Activated T-helper 2 cell treated with anti-CD3 and anti-CD28 coated beads, Interferon-gamma antibody, Interleukin-2, Interleukin-4, amounts not matched to agents 10 μg/mL and 5 μg/mL and 100 μg/mL, durations not matched to agents 14 hours and 24 hours and 36 hours (primary cell): ENCODE measurements at places on chromosomes 12 and 14. TPM values are rescaled to one million over a fixed set of nuclear protein-coding genes. Genes with fewer than 3 reads are reported as not detected.

- H3K27me3 ChIP-seq, result peaks cover 2% of the 10 kb centered on the region
- H3K4me3 ChIP-seq, result no peak overlapping the region
- H3K4me1 ChIP-seq, result no peaks in the 10 kb centered on the region
- DNase-seq, result no peak
- H3K27ac ChIP-seq, result no peak overlapping the region
Measured at GRCh38 chr12:124107351-124107750, 134.3 kb downstream of the ZNF664 start.

GRCh38 chr12:12349711-12350665 is at the start of gene MANSC1:
Gene MANSC1 (minus strand): TSS chr12:12350242. CDS start chr12:12343314, 6,928 bp downstream.
- H3K36me3 ChIP-seq, result no peaks in the 10 kb centered on the region
- H3K27ac ChIP-seq, result no peak within 1 kb of the TSS
- H3K4me1 ChIP-seq, result peaks cover 19% of the 10 kb centered on the region
- peak within 1 kb of the TSS; percentile 68 for H3K4me3 ChIP-seq
- H3K27me3 ChIP-seq, result peaks cover 14% of the 10 kb centered on the region
- peak; percentile 44 for DNase-seq

- H3K27me3 ChIP-seq, result no peaks in the 10 kb centered on the region
- H3K36me3 ChIP-seq, result peaks cover 4% of the 10 kb centered on the region
- peak overlapping the region; percentile 67 for H3K27ac ChIP-seq
Measured at GRCh38 chr12:93089805-93090569, 160.9 kb upstream of the EEA1 start.

GRCh38 chr12:112422531-112422930 is 3.8 kb downstream of the PTPN11 start:
- no peaks in the 10 kb centered on the region for H3K27me3 ChIP-seq
- H3K4me3 ChIP-seq, result no peak overlapping the region
- H3K27ac ChIP-seq, result no peak overlapping the region
- DNase-seq, result no peak

GRCh38 chr14:52077256-52077979 is 8.6 kb upstream of the NID2 start:
- H3K27me3 ChIP-seq, result peaks cover 55% of the 10 kb centered on the region
- H3K4me1 ChIP-seq, result peaks cover 7% of the 10 kb centered on the region
- H3K36me3 ChIP-seq, result no peaks in the 10 kb centered on the region
- H3K27ac ChIP-seq, result no peak overlapping the region
- no peak for DNase-seq

TESPA1 gene
- 179 and 186 TPM in 2 replicates for total RNA-seq

- H3K36me3 ChIP-seq, result peaks cover 5% of the 10 kb centered on the region
- no peak overlapping the region for H3K4me3 ChIP-seq
- H3K27me3 ChIP-seq, result no peaks in the 10 kb centered on the region
- peaks cover 68% of the 10 kb centered on the region for H3K4me1 ChIP-seq
- H3K27ac ChIP-seq, result peak overlapping the region; percentile 61
- no peak for DNase-seq
Measured at GRCh38 chr12:47828008-47828975, 8.6 kb upstream of the HDAC7 start.

GRCh38 chr14:104555430-104556255 is 23.9 kb upstream of the C14orf180 start:
- H3K4me3 ChIP-seq, result no peak overlapping the region
- H3K4me1 ChIP-seq, result no peaks in the 10 kb centered on the region
- no peaks in the 10 kb centered on the region for H3K36me3 ChIP-seq
- no peaks in the 10 kb centered on the region for H3K27me3 ChIP-seq

AKAP3 gene
- 0.55 and 0.71 TPM in 2 replicates for total RNA-seq

DNA sequence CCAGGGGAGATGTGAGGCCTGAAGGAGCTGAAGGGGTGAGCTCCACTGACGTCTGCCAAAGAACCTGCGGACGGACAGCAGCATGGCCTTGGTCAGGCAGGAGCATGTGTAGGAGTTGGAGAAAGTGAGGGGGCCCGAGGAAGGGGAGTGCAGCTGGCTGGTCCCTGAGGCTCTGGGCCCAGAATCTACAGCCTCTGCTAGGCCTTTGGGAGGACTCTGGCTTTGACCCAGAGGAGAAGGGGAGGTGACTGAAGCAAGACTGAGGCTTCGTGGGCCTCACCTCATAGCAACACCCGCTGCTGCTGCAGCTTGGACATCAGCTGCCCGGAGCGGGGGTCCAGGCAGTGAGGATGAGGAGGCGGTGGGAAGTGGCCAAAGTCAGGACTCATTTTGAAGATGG is 216.6 kb upstream of the FKBP4 start:
- DNase-seq, result no peak
- H3K4me1 ChIP-seq, result peaks cover 3% of the 10 kb centered on the region

PLA2G1B gene
- total RNA-seq, result not detected in 2 replicates

SPIC gene
- not detected in 2 replicates for total RNA-seq

DNA sequence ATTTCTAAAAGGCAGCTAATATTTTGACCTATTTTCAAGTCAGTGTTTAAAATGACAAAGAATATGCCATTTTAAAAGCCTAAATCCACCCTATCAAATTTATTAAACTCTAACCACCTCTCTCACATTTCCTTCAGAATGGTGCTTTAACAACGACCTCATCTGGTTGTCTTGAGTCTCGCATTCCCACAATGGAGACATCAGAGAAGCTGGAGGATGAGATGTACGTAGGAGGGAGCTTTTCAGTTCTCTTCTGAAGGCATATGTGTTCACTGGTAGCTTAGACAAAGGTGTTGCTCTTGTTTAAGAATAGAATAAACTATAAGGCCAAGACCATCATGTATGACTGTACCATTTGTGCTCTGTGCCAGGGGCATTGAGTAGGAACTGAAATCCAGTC is 82.9 kb downstream of the BCL2L14 start:
- H3K4me3 ChIP-seq, result no peak overlapping the region
- no peak overlapping the region for H3K27ac ChIP-seq
- H3K27me3 ChIP-seq, result peaks cover 20% of the 10 kb centered on the region
- DNase-seq, result no peak

VSIG10 gene
- total RNA-seq, result 9.6 and 11.1 TPM in 2 replicates

DNA sequence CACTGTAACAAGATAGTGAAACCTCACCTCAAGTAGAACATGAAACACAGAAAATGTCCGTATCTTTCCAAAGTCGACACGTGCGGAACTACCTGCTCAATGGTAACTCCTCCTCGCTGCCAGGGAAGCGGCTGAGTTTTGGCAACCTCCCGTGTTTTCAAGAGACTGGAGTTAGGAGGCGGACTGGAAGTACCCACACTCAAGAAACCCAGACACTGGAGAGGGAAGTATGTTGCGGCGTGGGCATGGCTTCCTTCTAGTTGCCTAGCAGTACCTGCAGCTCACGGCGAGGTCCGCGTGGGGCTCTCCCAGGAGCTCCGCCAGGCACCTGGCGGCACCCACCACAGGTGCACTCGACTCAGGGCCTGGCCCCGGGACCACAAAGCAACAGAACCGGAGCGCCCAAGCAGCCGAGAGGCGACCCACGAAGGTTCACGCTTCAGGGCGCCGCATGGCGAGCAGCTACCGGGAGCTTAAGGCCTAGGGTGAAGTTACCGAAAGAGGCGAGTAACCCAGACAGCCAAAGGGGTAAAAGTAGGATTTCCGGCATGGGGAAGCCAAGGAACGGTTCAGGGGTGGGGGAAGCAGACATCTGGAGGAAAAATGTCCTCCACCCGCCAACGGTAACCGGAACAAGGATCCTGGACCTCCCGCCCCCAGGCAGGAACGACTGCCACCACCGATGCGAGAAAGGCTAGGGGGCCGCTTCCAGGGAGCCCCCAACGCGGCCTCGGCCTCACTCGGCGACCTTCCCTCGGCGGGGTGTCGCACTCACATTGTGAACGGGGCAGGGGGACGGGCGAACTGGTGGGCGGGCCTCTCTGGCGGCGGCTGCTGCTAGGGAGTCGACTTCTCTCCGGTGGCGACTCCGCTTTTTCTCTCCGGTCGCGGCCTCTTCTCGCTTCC is 608 bp downstream of the PTGES3 start:
- peak overlapping the region; percentile 98 for H3K27ac ChIP-seq

GRCh38 chr12:108400481-108400880 is 61.4 kb upstream of the CMKLR1 start:
- H3K27ac ChIP-seq, result no peak overlapping the region
- DNase-seq, result no peak
- no peaks in the 10 kb centered on the region for H3K36me3 ChIP-seq
- H3K4me1 ChIP-seq, result no peaks in the 10 kb centered on the region
- no peaks in the 10 kb centered on the region for H3K27me3 ChIP-seq

- H3K27me3 ChIP-seq, result no peaks in the 10 kb centered on the region
- no peaks in the 10 kb centered on the region for H3K36me3 ChIP-seq
- no peak overlapping the region for H3K27ac ChIP-seq
Measured at GRCh38 chr12:77940567-77940966, 109.9 kb downstream of the NAV3 start.

CCDC60 gene
- total RNA-seq, result not detected in 2 replicates

DNA sequence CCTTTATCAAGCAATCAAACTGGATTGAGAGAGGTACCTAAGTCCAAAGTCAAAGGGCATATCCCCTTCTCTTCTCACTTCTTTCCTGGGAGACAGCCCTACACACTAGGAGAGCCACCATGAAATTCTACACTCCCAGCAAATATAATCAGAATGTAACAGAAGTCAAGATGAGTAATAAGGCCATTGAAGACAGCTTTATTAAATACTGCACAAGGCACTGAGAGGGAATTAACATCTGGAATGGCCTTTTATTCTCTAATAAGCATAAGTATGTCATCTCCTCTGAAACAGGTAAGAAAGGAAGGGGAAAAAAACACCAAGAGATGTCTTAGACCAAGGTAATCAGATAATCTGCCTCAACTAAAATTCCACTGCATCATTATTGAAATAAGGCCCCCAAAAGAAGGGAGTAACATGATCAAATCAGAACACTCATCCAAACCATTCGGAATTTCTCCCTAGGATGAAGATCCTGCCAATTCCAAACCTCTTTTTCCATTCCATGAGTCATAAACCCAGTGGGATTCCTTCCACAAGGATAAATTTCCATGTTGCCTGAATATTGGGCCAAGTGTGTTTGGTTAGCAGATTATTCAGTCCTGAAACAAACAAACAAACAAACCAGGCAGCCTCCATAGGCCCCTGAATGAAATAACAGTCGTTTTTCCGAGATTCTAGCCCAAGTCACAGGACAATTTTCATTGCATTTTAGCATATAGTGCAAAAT is 19.9 kb downstream of the SLC35F4 start:
- no peaks in the 10 kb centered on the region for H3K4me1 ChIP-seq
- no peaks in the 10 kb centered on the region for H3K36me3 ChIP-seq

SLC15A4 gene
- total RNA-seq, result 38.8 and 42.3 TPM in 2 replicates

DNA sequence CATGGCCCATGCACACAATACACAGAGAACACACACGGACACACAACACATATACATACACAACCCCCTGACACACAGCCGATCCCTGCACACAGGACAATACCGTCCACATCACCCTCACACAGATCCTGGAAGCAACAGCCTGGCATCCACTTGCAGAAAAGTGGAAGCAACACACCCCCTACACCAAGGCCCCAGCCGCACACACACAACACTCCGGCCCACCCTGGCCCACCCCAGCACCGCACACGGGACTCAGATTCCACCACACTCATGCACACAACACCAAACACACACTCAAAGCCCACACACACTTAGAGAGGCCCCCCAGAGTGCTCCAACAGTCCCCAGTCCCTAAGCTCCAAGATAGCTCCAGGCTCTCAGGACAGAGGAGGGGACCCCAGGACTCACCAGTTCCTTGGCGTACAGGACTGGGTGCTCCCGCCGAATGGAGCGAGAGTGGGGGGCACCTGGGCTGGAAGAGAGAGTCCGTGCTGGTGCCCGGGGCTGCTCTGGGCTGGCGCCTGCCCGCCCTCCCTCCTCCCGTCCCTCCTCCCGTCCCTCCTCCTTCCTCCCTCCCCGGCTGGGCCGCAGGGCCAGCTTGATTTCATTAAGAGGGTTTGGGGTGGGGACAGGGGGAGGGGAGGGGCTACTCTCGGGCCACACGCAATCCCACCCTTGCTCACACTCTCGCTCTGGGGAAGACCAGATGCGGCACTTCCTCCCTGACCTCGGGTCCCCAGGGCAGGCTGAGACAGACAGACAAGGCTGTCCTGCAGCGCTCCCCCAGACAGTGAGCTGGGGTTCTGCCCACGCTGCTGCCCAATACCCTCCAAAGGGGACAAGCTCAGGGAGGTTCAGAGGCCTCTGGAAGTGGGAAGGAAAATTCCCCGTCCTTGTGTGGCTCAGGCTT is at the start of gene TMEM119:
TMEM119 (minus strand) TSS at position 526 of the 913 bp plus-strand sequence. CDS start 5,701 bp downstream, outside the sequence.
- no peak within 1 kb of the TSS for H3K27ac ChIP-seq
- DNase-seq, result no peak
- no peaks in the 10 kb centered on the region for H3K27me3 ChIP-seq

DNA sequence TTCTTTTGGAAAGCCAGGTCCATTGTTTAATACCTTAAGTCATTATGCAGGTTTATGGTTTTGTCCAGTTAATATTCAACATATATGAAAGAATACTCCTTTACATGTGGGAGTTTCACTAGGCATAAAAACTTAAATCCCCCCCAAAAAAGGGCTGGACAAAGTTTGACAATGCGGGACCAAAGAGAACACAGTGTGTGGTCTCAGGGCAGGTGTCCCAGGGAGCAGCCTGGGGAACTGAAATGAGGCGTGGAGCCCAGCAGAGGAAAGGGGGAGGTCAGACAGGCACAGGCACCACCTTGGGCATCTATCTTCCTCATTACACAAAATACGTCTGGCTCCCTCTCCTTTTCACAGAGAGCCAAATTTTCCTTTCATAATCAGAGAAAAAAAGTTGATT is 22.5 kb downstream of the PKP2 start:
- no peak overlapping the region for H3K4me3 ChIP-seq
- no peak overlapping the region for H3K27ac ChIP-seq

DNA sequence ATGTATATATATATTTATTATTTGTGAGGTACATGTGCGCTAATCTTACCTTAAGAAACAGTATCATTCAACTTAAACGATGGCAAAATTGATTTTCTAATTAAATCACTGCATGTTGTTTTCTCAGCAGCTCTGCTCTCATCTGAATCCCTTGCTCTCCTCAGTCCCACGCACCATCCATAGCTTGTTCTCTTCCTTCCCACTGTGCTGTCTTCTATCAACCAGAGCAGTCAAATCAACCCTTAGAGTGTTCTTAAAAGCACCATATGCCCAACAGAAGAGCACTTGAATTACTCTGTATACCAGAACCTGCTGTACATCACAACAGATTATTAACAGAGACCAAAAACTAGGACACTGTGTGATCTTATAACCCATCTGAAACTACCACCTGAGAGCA is 209.4 kb upstream of the G2E3 start:
- peaks cover 7% of the 10 kb centered on the region for H3K4me1 ChIP-seq
- H3K36me3 ChIP-seq, result no peaks in the 10 kb centered on the region
- H3K4me3 ChIP-seq, result no peak overlapping the region
- no peak for DNase-seq
- H3K27me3 ChIP-seq, result peaks cover 1% of the 10 kb centered on the region

GRCh38 chr14:103894723-103895059 is 33.6 kb upstream of the TDRD9 start:
- no peak overlapping the region for H3K27ac ChIP-seq
- H3K4me3 ChIP-seq, result no peak overlapping the region
- H3K36me3 ChIP-seq, result no peaks in the 10 kb centered on the region
- no peaks in the 10 kb centered on the region for H3K4me1 ChIP-seq
- DNase-seq, result no peak

DNA sequence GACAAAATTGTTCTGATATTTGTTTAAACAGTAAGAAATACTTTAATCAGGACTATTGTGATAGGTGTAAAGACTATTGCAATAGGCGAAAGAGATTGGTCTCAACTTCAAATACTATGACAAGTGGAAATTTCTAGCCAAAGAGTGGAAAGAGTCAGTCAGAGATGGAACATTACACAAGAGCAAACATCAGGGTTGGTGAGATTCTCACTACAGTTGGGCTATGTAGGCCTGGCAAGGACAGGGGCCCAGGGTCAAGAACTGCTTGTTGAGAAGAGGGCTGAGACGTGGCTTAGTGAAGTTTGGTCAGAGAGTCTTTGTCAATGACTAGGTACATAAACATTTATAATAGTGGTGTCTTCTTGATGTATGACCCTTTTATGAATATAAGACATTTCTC is 19.4 kb downstream of the CAND1 start:
- peaks cover 72% of the 10 kb centered on the region for H3K36me3 ChIP-seq
- H3K4me1 ChIP-seq, result peaks cover 29% of the 10 kb centered on the region
- no peak for DNase-seq
- peak overlapping the region; percentile 48 for H3K27ac ChIP-seq
- H3K4me3 ChIP-seq, result no peak overlapping the region
- H3K27me3 ChIP-seq, result no peaks in the 10 kb centered on the region
